ENCODE measurements at places on chromosomes 7 and 10. TPM values are rescaled to one million over a fixed set of nuclear protein-coding genes. Genes with fewer than 3 reads are reported as not detected.

- DNase-seq: no peak
Measured at GRCh38 chr10:2464483-2464882, 602.9 kb upstream of the PFKP start.

Gene PSD
- total RNA-seq: 10.2 TPM

DNA sequence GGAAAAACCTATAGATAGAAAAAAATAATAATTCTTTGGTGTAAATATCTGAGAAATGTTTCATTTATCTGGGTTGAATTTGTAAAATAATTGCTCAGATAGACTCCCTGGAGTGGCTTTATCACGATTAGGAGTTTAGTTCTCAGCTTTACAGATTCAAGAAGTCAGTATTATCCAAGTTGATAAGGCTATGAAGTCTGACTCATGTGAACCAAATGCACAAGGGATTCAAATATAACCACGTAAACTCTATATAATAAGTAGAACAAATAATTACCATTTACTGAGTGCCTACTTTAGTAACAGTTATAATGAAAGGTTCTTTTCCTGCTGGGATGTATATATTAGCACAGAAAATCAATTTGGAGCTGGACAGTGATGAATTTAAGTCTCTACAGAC is 290.4 kb downstream of the PRKG1 start:
- DNase-seq: no peak

- no peak for DNase-seq
Measured at GRCh38 chr10:119754085-119754484, 28.2 kb downstream of the INPP5F start.

Gene SSC4D
- 27.9 TPM for total RNA-seq

DNA sequence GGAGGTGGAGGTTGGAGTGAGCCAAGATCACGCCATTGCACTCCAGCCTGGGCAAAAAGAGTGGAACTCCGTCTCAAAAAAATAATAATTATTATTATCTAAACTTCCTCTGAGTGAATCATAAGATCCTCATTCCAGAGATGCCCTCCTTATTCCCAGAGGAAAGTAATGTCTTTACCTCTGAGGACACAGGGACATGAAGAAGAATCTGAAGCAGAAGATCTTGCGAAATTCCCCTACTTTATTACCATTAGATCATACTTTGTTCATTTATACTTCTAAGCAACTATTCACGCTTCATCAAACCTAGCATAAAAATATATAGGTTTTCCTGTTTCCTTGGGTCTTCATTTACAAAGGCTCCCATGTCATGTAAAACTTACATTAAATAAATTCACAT is 143.1 kb downstream of the ETV1 start:
- no peak for DNase-seq

DNA sequence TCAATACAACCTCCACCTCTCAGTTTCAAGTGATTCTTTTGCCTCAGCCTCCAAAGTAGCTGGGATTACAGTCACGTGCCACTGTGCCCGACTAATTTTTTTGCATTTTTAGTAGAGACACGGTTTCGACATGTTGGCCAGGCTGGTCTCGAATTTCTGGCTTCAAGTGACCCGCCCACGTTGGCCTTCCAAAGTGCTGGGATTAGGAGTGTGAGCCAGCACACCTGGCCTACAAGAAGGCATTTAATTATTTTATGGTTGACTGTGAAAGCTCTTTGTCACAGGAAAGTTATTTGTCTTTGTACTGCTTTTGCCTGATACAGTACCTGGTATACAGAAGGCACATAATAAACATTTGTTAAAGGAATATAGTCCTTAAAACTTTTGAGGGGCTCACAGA is 12.9 kb downstream of the MYOZ1 start:
- DNase-seq: no peak

Gene GPRIN2
- total RNA-seq: 20.9 TPM

DNA sequence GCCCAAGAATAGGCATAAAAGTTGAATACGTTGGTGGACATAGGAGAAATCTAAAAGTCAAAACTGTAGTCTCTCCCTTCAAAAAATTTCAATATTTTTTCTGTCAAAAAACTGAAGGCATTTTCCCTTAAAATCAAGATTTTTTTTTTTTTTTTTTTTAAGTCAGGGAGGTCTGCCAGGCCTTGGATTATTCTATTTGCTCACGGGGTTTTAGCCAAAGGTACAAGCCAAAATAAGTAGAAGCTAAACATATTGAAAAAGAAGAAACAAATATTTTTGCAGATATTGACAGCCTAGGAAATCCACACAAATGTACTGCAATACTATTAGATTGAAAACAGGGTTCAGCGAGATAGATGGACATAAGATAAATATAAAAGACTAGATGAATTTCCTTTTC is 190.1 kb upstream of the PLXDC2 start:
- DNase-seq: no peak

Gene LOXL4
- total RNA-seq: 0.21 TPM

DNA sequence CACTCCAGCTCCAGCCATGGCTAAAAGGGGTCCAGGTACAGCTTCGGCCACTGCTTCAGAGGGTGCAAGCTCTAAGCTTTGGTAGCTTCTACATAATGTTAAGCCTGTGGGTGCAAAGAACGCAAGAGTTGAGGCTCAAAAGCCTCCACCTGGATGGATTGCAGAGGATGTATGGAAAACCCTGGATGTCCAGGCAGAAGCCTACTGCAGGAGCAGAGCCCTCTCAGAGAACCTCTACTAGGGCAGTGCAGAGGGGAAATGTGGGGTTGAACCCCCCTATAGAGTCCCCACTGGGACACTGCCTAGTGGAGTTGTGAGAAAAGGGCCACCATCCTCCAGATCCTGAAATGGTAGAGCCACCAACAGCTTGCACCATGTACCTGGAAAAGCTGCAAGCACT is 10.7 kb upstream of the RNF32 start:
- DNase-seq: no peak

Gene ACBD7
- 12.5 TPM for total RNA-seq

Gene MMP21
- total RNA-seq: not detected

GRCh38 chr10:79608505-79609375 is 2.0 kb upstream of the SFTPA1 start:
- peak; percentile 73 for DNase-seq

- no peak for DNase-seq
Measured at GRCh38 chr7:21616796-21617436, 74.1 kb downstream of the DNAH11 start.

Gene CFTR
- 0.89 TPM for total RNA-seq

DNA sequence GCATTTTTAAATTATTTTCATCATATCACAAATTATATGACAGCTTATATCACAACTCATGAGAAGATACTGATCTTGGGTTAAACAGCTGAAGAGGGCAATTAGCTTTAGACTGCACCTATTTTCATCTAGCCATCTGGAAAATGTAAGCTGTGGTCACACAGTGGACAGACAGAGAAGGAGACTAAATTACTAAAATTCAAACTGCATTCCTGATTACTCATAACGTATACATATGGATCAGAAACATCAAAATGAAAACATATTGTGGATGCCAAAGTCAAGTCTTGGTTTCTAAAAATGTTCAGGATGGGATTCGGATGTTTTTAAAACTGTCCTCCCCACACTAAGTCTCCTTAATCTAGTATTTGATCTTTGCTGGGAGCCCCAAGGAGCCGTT is 6.6 kb downstream of the BBIP1 start:
- DNase-seq: no peak

Gene PILRA
- 3.0 TPM for total RNA-seq

Gene NUPR2
- total RNA-seq: not detected

- DNase-seq: no peak
Measured at GRCh38 chr7:158495216-158495615, 92.4 kb downstream of the PTPRN2 start.

Gene NPFFR1
- total RNA-seq: 0.05 TPM

DNA sequence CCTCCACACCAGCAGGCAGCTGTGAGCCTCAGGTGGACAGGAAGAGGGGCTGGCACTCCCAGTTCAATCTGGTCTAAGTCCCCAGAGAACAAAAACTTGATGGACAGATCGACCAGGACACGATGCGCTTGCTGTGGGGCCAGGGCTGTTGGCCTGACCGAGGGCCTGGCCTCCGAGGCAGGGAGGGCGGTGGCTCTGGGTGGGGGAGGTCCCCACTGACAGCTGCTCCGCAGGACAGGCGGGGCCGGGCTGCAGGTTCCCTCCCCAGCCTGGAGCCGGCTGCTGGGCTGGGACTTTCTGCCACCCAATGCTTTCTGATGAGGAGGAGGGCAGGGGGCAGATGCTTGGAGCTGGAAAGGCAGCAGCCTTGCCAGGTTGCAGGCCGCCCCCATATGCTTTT is 37.4 kb upstream of the ADGRA1 start:
- no peak for DNase-seq

Gene OR2A42
- total RNA-seq: 0.37 TPM

Gene OPALIN
- not detected for total RNA-seq

Gene GRID2IP
- total RNA-seq: 3.0 TPM

Gene HOXA6
- not detected for total RNA-seq

DNA sequence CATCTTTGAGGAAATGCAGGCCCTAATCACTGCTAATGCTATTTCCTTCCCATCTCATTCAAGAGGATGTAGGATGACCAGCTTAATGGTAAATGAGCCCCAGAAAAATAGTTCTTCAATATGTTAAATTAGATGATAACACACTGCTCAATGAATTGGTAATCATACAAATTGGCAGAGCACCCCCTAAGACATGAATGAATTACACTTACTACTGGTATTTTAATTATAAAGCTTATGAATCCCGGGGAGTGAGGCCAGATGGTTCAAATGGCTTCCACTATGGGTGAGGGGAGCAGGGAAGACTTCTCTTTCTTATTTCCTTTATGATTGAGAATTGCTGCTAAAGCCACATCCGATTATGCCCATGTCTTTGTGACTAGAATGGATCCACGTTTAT is 159.2 kb upstream of the TARP start:
- DNase-seq: no peak

- DNase-seq: no peak
Measured at GRCh38 chr7:69893906-69894305, 295.6 kb downstream of the AUTS2 start.

Gene FRA10AC1
- 15.8 TPM for total RNA-seq

GRCh38 chr10:63375458-63375857 is 90.3 kb downstream of the JMJD1C start:
- DNase-seq: no peak

GRCh38 chr7:154569916-154570315 is 433.0 kb downstream of the PAXIP1 start:
- no peak for DNase-seq

DNA sequence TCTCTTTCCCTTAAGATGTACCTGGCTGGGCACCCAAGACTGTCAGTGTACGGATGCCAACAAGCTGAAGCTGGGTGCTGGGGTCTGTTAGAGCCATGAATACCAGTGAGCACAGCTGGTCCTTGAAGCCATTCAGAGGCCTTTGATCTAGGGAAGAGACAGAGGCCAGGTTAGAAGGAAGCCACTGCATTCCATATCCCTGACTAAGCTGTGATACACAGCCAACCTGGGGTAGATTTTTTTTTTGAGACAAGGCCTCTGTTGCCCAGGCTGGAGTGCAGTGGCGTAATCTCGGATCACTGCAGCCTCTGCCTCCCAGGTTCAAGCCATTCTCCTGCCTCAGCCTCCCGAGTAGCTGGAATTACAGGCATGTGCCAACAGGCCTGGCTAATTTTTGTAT is 20.8 kb downstream of the ZDHHC16 start:
- no peak for DNase-seq

Gene RAB19
- 13.9 TPM for total RNA-seq

- DNase-seq: no peak
Measured at GRCh38 chr7:132489776-132490237, 86.5 kb downstream of the PLXNA4 start.

Gene HECW1
- total RNA-seq: 5.4 TPM

DNA sequence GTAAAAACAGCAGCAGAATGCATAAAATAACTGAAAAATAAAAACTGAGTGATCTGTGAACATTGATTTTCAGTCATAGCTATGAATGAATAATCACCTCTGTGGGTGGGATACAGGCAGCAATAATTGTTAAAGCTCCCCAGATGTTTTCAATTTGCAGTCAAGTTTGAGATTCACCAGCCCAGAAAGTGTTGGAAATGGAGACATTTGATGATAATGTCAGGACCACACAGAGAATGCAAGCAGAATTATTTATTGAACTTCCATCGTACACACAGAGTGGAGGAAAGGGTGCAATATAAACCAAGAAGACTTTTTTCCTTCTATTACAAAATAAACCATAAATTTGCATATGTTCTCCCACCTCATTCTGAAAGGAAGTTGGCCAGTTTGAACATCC is 601.7 kb downstream of the ANKRD7 start:
- no peak for DNase-seq

Gene FGFR2
- 95.0 TPM for total RNA-seq

Gene DDC
- not detected for total RNA-seq

All from WTC11 (cell line).